ENCODE measurements at places on chromosomes 7 and 10. TPM values are rescaled to one million over a fixed set of nuclear protein-coding genes. Genes with fewer than 3 reads are reported as not detected.

KCND2 gene
- total RNA-seq: 7.0 TPM

CDH23 gene
- 24.5 TPM for total RNA-seq

DNA sequence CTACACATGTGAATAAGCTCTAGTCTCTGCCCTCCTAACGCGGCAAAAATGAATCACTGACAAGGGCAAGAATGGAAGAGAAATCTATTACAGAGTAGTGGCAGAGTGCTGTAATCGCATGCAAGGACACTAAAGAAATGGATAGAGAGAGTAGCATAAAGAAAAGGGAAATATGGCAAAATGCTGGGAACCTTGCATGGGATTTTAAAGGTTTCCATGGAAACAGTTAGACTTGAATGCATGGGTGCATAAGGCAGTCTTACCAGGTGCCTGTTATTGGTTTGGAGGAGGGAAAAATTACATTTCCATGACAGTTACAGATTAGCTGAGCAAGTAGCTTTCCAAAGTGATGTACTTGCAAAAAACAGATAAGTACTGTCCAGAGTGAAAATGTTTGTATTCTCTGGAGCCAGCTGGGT, 233.4 kb downstream of the PTN start:
- no peak for DNase-seq

- no peak for DNase-seq
Observed at GRCh38 chr7:71255537-71256178, 123.7 kb downstream of the GALNT17 start.

LRRTM3 gene
- not detected for total RNA-seq

DNA sequence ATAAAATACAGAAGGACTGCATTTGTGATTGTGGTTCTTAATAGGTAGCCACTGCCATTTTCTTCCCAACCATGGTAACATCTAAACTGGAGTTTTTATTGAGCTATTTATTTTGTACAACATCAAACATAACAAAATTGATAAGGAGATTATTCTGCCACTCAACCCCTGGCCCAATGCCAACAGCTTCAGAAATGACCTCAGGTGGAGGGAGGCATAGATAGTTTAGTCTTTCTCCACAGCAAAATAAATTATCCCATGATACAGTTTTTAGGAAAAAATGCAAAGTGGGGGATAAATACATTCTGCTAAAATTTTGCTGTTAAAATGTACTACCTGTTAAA, 57.6 kb downstream of the LRRTM3 start:
- no peak for DNase-seq

DNA sequence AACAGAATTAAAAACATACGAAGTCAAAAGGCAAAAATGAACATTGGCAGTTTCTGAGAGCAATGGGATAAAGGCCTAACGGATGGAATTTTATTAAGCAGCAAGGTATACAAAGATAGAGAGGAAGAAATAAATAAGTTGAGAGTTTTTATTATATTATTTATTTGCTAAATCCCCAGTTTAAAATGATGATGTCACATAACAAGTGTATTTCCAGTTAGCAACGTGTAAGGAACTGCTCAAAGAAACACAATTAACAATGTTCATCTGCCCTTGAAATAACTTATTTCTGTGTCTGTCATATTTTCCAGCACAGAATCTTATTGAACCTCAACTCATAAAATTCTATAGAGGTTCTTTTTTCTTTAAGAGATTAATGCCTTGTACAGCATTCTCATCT, 108.6 kb upstream of the TMEM106B start:
- no peak for DNase-seq

PHYHIPL gene
- 0.51 TPM for total RNA-seq

DNA sequence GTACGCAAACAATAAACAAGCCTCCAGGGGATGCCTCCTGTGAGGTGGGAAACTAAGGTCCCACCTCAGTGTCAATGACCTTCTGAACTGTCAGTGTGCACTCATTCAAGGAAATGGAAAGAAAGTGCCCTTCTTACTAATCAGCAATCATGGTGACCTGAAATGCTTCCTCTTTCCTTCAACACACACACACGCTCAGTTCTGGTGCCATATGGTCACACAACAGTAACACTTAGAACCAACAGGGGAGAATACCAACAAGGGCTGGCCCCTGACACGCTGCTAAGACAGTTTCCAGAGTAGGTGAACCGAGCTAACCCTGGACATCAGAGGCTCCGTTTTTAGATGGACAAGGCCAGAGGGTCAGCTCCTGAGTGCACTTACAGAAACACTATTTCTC, 42.1 kb upstream of the EFCAB10 start:
- DNase-seq: peak; percentile 3

DNA sequence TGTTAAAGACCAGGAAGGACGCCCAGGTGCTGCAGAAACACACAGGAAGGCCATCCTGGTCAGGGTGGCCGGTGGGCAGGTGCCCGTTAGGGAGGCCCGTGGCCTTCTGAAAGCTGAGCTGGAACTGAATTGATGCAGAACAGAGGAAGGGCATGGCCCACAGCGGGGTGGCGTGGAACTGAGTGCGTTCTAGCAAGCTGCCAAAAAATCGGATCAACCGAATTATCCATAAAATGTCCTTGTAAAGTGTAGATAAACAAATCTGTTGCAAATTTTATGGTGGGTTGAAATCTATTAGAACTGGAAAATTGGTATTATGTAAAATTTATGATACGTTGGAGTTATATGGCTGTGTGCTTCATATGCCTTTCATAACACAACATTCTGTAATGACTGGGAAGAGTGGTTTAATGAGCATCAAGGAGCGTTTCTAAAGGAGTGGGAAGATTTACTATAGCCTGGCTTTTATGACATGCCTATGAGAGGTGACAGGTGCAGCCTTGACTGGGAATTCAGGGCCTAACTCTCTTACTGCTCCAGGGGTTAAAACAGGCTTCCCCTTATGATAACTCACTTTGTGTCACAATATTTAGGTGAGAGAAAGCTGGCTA, 108.1 kb downstream of the GPR26 start:
- DNase-seq: no peak

Measured in posterior vena cava (tissue), 2 donors.